ENCODE measurements at places on chromosomes 2 and 18. TPM values are rescaled to one million over a fixed set of nuclear protein-coding genes. Genes with fewer than 3 reads are reported as not detected.

DNA sequence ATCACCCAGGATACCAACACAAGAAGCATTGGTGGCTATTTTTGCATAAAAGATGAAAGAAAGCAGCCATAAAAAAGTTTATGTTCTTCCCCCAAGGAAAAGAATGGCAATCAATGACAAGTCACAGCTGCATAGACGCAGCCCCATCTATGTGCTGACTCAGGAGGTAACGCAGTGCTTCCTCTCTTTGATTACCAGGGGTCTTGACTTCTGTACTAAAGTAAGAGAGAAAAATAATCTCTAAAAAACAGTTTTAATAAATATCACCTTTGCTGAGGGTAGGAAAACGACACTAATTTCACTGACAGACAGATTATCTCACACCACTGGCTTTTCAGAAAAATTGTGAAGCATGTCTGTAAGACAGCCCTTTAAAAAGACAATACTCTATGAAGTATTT, 33.9 kb upstream of the EVA1A start:
- DNase-seq: no peak

GRCh38 chr2:119295688-119296375, 70.8 kb downstream of the C2orf76 start:
- DNase-seq: no peak

GRCh38 chr2:156892467-156893281, 364.8 kb upstream of the GALNT5 start:
- no peak for DNase-seq

DNA sequence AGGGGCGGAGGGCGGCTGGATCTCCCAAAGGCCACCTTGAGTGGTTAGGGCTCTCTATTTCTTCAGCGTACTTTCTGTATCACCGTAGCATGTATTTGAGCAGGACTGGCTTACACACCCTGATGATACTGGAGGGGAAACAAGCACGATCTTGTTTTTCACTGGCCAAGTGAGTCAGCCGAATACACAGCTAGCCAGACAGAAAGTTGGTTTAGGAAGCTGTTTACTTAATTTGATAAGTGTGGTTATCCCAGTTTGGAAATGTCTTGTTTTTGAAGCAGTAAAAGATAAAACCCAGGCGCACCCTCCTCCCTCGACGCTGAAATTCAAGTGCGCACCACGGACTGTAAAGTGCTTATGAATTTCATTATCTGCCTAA, 582 bp downstream of the RIOK3 start:
- no peak for DNase-seq

GRCh38 chr2:99356853-99357252, 19.7 kb downstream of the EIF5B start:
- no peak for DNase-seq

GRCh38 chr18:36411745-36412168, 114.2 kb downstream of the FHOD3 start:
- no peak for DNase-seq

DNA sequence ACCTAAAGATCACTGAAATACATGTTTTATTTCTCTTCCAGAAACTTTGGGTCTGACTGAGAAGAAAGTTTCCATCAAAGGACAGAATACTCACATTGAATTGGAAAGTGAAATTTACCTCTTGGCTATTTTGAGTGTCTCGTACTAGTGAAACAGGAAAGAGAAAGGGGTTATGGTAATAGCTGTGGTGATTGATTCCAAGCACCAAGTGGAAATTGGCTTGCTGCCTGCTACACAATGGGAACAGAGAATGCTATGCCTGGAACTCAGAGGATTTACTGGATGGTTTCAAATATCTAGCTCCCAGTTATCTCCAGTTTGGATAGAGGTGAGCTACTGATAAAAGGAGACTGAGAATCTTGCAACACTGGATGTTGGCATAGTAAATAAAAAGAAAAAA, 492.8 kb upstream of the FSIP2 start:
- DNase-seq: no peak

DNA sequence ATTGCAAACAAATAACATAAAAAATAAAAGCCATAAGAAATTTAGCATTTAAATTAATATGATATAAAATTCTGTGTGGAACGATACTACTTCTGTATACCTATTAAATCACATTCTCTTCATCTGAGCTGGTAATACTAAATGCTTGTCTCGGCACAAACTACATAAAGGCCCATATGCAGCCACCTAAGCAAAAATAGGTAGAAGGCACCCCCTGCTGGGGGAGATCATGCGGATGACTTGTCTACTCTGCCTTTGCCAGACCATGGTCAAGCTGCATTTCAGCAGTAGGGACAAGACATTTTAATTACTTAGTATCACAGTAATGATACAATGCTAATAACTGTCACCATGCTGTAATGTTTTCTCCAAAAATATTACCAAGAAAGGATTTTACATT, 108.0 kb downstream of the CDH19 start:
- DNase-seq: peak; percentile 82

GRCh38 chr2:64128943-64129391, 15.3 kb downstream of the PELI1 start:
- DNase-seq: no peak

GRCh38 chr2:148666555-148666954, 22.0 kb downstream of the EPC2 start:
- no peak for DNase-seq

DNA sequence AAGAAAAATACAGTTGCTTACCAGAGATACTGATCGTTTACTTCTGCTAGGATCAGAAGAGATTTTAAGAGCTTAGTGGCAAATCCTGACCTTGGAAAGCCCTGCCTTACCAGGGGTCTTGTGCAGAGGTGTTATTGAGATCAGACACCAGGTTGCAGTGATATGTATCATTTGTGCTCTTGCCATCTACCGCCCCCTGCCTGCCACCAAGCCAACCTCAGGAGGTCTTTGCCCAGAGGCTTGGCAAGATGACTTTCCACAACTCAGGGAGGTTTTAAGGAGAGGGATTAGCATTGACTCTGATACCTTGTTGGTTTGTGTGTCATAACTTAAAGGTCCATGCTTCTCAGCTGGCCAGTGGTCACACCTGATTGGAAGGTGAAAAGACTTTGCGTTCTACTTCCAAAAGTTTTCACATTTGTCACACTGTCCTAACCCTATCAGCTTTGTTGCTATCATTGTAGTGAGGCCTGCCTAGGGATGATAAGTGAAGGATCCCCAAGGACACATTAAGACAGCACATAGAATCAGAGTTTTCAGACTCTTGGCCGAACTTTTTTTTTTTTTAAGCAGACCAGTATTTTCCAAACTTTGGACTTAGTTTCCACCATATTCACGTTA, 46.2 kb upstream of the MGAT5 start:
- no peak for DNase-seq

- no peak for DNase-seq
These were observed 316.9 kb upstream of the ZEB2 start for GRCh38 chr2:144836635-144837350.

GRCh38 chr2:205640716-205641115, 41.6 kb upstream of the NRP2 start:
- DNase-seq: no peak

GRCh38 chr18:45730832-45731575, 7.0 kb downstream of the SLC14A1 start:
- no peak for DNase-seq

DNA sequence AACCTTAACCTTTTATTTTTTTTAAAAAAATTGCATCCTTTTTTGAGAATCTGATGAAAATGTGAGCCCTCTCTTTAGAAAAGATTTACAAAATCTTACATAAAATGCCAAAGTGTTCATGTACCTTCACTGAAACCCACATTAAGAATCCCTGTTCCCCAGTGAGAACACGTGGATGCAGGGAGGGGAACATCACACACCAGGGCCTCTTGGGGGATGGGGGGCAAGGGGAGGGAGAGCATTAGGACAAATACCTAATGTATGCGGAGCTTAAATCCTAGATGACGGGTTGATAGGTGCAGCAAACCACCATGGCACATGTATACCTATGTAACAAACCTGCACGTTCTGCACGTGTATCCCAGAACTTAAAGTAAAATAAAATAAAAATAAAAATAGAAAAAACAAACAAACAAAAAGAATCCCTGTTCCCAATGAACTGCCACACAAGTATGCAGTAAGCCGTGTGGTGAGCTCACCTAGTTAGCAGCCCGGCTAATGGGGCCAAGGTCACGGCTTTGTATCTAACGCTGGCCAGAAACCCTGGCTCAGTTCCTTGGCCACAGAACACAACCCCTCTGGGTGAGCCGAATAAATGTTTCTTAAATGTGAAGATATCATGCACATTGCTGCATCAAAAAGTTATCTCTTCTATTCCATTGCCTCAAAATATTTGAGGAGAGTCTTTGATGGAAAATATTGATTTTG, 41.4 kb downstream of the CHST9 start:
- no peak for DNase-seq

DNA sequence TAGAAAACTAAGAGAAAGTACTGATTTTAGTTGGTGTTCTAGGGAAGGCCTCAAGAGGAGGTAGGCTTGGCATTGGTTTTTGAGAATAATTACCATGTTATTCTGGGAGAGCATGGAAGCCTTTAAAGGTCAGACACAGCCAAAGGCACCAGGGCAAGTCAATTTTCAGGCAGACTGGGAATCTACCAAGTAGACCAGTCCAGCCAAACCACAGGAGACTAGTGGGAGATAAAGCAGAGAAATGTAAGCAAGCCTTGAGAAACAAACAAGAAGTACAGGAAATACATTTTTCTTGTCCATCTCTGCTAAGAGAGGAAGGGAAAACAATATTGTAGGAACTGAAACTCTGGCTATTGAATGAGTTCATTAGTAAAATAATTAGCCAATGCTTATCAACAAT, 5.5 kb upstream of the CCDC68 start:
- no peak for DNase-seq

- DNase-seq: no peak
These were observed 339.6 kb upstream of the DCC start for GRCh38 chr18:52000435-52000834.

DNA sequence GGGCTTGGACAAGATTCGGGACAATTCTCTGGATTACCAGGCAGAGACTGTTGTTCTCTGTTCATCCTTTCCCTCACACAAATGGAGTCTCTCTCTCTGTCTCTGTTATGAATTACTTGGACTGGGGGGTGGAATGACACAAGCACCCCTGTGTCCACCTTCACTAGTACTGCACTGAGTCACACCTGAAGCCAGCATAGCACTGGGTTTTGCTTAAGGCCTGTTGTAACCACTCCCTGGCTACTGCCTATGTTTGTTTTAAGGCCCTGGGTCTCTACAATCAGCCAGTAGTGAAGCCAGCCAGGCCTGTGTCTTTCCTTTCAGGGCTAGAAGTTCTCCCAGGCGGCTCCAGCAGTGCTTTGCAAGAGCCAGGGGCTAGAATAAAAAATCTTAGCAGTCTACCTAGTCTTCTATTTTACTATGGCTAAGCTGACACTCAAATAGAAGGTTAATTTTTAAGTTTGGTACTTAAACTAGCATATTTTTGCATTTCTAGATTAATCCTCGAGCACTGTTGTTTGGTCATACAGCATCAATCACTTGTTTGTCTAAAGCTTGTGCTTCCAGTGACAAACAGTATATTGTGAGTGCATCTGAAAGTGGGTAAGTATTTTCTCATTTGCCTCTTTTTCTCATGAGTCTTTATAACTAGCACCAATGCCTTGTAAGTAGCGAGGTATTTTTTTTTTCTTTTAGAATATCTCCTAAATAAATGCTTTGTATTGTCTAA, 27.8 kb downstream of the WDR7 start:
- DNase-seq: no peak

- no peak for DNase-seq
These were observed 64.7 kb upstream of the RAB6C start for GRCh38 chr2:129914538-129915302.

- DNase-seq: no peak
These were observed 41.4 kb downstream of the IL1R2 start for GRCh38 chr2:102033031-102033749.

DNA sequence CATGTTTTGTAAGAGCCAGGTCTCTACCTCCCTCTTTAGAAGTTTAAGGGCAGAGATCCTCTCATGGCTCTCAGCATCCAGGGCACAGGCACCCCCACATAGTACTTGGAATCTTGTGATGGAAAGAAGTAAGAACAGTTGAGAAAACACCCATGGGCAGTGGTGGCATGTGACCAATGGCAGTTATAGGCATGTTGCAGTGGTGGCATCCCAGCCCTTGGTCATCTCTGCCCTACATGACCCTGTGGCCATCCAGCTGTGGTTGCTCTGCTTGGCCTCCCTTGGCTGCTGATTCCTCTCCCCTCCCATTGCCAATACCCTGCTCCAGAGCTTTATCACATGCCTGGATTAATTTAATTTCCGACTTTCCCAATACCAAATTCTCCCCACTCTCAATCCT, 13.3 kb upstream of the MSH2 start:
- no peak for DNase-seq

- no peak for DNase-seq
These were observed 140.5 kb upstream of the GYPC start for GRCh38 chr2:126515471-126515870.

DNA sequence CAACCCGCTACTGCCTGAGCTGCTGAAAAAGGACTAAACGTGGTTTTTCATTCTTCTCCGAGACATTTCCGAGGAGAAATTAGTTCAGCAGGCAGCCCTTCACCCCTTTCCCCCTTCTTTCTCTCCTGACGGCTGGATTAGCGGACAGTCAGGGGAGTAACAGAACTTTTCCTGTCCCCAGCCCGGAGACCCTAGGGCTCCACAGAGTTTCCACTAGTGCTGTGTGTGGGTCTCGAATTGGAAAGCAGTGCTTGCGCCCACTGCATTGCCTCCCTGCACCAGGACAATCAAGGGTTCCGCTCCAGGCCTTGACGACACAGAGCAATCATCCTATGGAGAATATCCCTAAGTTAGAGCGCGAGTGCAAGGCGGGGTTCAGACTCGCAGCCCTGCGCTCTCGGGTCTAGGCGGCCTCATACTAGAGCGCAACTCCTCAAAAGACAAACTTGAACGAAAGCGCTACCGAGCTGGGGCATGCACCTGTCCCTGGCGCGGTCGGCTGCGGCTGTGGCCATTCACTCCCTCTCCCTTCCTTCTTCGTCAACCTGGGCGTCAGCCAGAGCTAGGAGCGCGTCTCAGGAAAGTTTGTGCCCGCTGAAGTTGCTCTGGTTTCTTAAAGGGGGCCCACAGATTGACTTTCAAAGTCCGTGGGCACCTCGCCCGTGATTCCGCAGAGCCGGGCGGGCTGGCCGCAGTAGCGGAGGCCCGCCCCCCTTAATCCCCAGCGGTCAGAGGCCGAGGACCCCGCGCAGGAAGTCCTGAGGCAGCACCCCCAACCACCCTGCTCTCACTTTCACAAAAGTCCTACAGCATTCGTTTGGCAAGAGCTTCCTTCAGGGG, 801 bp downstream of the OSR1 start:
- no peak for DNase-seq

- no peak for DNase-seq
These were observed 234.2 kb upstream of the NETO1 start for GRCh38 chr18:73101977-73102376.

- DNase-seq: no peak
These were observed 1.7 kb upstream of the LPIN2 start for GRCh38 chr18:3014503-3015203.

GRCh38 chr2:239178954-239179353, 221.9 kb downstream of the HDAC4 start:
- peak; percentile 9 for DNase-seq

Gene FECH
- total RNA-seq: 31.1 TPM

Gene CRYGD
- not detected for total RNA-seq

Gene SAG
- not detected for total RNA-seq

Gene MAP3K19
- not detected for total RNA-seq

Gene TGFBRAP1
- total RNA-seq: 24.1 TPM

Gene PROKR1
- 0.11 TPM for total RNA-seq

Gene SLC4A5
- total RNA-seq: 9.3 TPM

Gene ALLC
- not detected for total RNA-seq

Gene SNTG2
- total RNA-seq: not detected

Gene TANC1
- 134 TPM for total RNA-seq

Gene RFX8
- 0.65 TPM for total RNA-seq

Gene IGFBP2
- 376 TPM for total RNA-seq

Gene ATP9B
- 49.4 TPM for total RNA-seq

Gene RUFY4
- total RNA-seq: not detected

Gene CAPN13
- total RNA-seq: 0.14 TPM

Data from mesothelial cell of epicardium (in vitro differentiated cells).